ENCODE measurements at places on chromosomes 5 and 9.

DNA sequence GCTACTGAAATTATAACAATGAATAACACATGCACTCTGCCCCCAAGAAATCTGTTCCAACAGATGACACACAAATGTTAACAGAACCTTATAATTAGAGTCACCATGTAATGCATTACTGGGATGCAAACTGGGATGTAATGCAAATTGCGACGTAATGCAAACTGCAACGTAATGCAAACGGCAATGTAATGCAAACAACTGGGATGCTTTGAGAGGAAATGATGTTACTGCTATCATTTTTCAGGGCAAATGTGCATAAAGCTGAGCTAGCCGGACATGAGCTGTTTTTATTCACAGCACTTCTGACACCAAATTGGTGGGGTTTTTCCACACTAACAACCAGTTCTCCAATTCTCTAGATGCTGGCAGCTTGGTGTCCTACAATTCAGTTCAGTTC lies 117.2 kb downstream of the ADAMTS16 start:
- DNase-seq: no peak

DNA sequence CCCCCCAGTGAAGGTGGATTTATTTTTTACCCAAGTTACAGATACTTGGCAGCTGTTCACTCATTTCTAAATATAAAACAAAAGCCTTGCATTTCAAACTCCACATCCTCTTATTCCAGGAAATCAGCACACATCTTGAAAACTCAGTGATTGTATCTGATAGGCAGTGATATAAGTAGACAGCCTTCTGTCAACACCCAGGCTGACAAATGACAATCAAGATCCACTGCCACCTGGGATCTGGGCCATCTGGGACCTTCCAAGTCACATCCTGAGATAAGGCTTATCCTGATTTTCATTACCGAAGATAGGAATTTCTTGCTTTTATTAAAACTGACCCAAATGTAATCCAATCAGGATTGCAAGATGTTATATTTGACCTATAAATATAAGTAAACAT lies 201.3 kb upstream of the PUM3 start:
- DNase-seq: no peak

DNA sequence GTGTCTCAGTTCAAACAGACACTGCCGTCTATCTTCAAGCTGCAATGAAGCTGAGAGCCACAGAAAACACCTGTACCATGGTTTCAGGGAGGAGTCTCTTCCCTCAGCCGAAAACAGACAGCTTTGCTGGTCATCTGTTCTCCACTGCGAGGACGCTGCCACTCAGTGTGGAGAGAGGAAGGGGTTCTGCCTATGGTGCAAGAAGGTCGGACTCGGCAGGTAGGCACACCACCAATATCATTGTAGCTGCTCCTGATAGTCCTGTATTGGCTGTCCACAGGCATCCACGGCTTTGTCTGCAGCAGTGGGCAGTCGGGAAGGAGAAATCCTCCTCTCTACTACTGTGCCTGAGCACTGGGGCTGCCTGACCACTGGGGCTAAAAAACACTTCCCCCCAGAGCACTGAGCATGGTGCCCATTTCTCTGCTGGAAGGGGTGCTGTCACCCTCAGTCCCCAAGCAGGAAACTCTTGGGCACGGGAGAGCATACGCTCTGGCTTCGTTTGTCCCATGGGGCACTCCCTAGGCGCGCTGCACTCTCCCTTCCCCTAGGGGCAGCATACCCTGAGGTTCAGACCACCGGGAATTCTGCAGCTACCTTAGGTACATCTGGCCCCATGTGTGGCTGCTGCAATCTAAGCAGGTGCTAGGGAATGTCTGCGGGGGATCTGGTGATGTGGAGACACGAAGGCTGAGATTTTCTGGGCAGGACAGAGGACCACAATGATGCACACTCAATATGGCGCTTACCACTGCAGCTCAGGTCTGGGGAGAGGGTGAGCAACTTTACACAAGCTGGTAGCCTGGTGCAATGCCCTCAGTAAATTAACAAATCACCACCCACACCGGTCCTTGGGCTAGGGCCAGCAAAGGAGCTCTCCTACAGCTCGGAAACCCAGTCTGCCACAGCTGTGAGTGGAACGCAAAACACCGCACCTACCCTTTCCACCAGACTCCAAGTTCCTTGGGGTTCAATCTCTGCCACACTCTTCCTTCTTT lies 880.9 kb upstream of the SEMA6A start:
- DNase-seq: no peak

- DNase-seq: no peak
Measured at GRCh38 chr9:126838055-126838811, 22.2 kb upstream of the ZBTB34 start.

- DNase-seq: no peak
Measured at GRCh38 chr9:125700791-125701190, 6.2 kb downstream of the MAPKAP1 start.

DNA sequence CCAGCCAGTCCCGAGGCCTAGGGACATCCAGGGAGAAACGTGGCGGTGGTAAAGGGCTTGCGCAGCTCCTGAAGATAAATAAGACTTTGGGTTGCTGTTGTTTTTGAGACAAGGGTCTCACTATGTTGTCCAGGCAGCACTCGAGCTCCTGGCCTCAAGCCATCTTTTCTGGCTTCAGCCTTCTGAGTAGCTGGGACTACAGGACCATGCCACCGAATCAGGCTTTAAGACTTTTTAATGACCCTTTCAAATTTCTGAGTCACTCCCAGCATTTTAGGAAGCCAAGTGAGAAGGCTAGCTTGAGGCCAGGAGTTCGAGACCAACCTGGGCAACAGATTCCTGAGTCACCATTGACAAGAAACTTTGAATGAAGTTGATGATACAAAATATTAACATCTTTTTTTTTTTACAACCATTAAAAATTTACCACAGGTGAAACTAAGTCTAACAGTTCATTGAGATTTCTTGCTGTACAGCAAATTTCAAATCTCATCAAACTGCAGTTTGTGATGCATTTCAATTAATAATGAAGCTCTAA lies 817 bp upstream of the GNE start:
- DNase-seq: peak; percentile 67

GRCh38 chr9:121776001-121776738 lies 124.7 kb downstream of the DAB2IP start:
- DNase-seq: no peak

DNA sequence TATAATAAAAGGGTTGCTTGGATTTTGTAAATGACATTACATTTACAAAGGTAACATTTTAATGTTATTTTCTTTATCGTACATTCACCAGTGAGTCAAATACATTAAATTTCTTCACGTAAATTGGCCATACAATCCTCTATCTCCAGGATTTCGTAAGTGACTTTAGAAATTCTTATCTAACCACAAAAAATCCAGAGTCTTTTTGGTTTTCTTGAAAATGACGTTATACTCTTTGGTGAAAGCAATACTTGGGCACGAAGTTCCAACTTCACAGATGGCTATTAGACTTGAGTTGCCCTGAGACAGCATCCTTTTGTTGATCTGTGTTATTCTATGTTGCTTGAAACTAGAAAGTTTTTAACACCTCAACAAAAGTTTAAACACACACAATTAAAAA lies 87.4 kb upstream of the CDH10 start:
- no peak for DNase-seq

DNA sequence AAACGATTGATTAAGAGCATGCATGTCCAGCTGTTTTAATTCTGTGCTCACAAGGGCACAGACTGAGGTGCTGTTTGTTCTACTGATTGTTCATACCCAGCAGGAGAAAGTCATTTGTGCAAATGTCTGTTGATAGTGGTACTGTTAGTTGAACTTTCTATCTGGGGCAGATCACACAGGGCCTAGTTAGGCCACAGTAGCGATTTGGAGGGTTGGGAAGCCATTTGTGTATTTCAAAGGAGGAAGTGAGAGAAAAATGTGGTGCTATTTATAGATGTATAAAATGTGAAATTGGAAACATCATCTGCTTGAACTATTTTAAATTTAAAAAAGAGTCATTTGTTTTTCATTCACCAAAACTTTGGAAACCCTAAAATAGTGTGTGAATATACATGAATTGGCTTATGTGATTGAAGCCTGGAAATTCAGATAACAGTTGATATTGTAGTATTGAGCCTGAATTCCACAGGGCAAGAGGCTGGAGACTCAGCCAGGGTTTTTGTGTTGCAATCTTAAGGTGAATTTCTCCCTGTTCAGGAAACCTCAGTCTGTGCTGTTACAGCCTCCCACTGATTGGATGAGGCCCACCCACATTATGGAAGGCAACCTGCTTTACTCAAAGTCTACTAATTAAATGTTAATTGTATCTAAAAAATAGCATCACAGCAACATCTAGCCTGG lies 162.0 kb upstream of the CDKN2B start:
- no peak for DNase-seq

DNA sequence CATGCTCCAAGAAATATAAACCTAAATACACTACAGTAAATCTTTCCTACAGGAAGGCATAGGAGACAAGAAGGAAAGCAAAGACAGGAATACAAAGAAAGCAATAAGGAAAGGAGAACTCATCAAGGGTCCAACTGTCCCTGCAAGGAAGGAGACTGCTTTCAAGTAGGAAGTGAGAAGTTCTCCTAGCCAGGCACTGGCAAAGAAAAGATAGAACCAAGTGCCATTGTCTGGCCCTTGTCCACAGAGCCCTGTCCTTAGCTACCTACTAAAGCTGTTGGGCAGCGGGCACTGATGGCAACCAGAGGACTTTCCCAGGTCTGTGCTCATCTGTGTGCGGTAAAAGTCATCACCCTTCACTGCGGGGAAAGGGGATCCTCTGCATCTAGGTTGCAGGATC lies 108.2 kb downstream of the KLHL3 start:
- no peak for DNase-seq

DNA sequence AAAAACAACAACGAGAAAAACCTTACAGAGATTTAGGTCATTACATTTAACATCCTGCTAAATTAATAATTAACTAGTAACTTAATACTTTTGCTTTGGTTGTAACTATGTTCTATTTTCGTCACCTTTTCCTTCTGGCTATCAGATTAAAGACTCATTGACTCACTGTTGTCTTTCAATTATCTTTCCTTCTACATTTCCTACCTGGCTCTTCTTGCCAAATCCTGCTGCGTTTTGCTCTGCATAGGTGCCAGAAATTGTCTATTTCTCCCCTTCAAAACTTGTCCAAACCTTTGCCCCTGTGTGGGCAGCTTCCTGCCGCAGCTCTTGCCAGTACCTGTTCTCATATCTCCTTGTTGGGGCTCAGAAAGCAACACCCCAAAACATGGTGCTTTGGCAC lies 235.5 kb upstream of the ZNF608 start:
- DNase-seq: no peak

GRCh38 chr5:122019919-122020590 lies 58.0 kb downstream of the LOX start:
- DNase-seq: no peak

- DNase-seq: peak; percentile 74
Measured at GRCh38 chr5:38433160-38433861, 123.1 kb downstream of the LIFR start.

- DNase-seq: no peak
Measured at GRCh38 chr5:72433522-72433921, 73.7 kb downstream of the ZNF366 start.

DNA sequence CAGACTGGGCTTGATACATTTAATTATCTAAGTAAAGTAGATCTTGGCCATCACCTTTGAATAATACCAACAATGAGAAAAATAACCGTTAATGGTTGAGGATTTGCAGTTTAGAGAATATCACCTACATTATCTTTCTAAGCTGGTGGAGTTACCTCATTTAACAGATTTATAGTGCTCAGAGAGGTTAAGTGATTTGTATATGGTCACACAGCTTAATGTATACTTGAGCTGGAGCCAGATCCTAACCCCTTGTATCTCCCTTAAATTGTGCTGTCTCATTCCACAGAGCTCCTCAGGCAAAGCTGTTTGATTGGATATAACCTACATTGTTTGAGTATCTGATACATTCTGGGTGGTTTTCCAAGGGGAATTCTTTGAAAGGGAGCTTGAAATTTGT lies 57.8 kb downstream of the INSYN2B start:
- DNase-seq: no peak

- no peak for DNase-seq
Measured at GRCh38 chr5:102114525-102115069, 181.5 kb downstream of the SLCO4C1 start.

DNA sequence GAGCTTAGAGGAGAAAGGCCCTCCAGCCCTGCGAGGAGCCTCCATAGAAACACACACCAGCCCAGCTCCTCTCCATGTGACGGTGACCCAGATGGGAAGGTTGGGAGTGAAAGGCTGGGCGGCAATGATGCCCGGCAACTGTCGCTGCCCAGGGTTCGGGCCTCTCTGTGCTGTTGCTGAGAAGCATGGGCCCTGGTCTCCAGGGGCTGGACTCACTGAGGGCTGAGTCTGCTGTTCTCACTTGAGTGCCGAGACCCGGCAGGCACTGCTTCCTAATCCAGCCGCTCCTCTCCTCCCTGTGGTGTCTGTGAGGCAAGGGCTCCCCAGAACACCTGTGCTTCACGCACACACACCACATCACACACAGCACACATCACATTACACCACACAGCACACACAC lies 493.6 kb downstream of the GADD45G start:
- no peak for DNase-seq

GRCh38 chr9:78035383-78035993 lies 3.9 kb upstream of the GNAQ start:
- DNase-seq: peak; percentile 83

- DNase-seq: no peak
Measured at GRCh38 chr5:1444361-1445189, 665 bp downstream of the SLC6A3 start.

DNA sequence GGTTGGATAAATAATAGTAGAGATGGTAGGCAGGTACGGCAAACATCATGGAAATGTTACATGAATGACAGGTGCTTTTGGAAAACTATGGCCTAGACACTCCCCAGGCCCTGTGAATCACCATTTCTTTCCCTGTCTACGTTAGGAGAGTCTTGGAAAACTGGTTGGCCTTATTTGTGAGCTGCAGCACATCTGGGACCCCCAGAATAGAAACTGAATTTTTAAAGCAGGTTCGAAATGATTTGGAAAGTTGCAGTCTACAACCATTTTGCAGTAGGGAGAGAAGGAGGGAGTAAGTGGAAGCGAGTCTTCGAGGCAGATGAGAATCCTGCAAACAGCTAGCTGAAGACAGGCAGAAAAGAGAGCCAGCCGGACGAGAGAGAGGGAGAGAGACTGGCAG lies 13.0 kb downstream of the C1QTNF2 start:
- no peak for DNase-seq

DNA sequence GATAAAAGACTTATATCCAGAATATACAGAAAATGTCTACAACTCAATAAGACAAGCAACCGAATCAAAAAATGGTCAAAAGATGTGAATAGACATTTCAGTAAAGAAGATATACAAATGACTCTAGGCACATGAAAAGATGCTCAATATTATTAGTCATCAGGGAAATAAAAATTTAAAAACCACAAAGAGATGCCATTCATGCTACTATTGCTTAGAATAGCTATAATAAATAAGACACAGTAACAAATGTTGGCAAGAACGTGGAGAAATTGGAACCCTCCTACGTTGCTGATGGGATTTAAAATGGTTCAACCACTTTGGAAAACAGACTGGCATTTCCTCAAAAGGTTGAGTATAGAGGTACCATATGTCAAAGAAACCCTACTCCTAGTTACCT lies 39.8 kb downstream of the POLK start:
- DNase-seq: no peak

- no peak for DNase-seq
Measured at GRCh38 chr9:112887381-112887780, 3.3 kb downstream of the SLC46A2 start.

Measured in sigmoid colon (tissue), 7 donors.